ENCODE measurements at places on chromosomes 12 and 14.

- no peak for DNase-seq
Observed at GRCh38 chr12:122159882-122160281, 14.1 kb downstream of the IL31 start.

DNA sequence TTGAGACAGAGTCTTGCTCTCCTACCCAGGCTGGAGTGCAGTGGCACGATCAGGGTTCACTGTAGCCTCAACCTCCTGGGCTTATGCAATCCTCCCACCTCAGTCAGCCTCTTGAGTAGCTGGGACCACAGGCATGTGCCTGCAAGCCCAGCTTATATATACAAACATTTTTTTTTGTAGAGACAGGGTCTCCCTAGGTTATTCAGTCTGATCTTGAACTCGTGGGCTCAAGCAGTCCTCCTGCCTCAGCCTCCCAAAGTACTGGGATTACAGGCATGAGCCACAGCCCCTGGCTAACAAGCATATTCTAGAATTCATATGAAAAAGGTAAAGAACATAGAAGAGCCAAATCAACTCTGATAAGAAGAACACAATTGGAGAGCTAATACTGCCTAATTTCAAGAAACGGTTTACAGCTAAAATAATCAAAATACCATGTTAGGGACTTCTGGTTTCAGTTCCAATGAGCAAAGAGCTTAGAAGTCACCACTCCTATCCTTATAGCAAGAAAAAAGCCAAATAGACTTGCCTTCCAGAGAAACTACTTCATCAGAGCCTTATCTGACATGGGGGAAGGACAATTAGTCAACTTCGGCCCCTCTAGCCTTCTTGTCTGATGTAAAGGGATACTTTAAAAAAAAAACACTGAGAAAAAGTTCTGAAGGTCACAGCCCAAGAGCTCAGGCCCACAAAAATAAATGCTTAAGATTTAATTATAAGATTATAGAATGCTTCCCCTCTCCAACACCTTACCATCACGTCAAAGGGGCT, 37.6 kb downstream of the TMEM116 start:
- DNase-seq, result no peak

DNA sequence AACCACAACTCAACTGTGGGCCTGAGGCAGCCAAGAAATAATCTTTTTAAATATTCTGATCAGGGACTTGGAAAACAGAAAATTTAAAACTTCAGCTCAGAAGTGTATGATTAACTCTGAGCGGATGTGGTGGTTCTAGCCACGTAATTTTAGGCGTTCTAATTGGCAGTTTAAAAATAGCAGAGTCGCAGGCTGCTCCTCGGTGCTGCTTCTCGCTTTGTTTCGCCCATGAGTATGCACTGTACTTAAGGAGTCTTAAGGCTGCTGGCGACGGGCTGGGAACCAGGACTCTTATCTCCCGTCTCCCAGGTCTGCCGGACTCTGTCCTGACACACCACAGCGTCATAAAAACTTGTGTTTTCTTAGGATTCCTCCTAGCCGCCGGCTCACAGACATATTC, 113.4 kb upstream of the PELI2 start:
- DNase-seq, result no peak

- no peak for DNase-seq
Observed at GRCh38 chr14:77681196-77682157, 26.3 kb downstream of the ALKBH1 start.

- DNase-seq, result no peak
Observed at GRCh38 chr14:47746986-47747385, 71.6 kb upstream of the MDGA2 start.

DNA sequence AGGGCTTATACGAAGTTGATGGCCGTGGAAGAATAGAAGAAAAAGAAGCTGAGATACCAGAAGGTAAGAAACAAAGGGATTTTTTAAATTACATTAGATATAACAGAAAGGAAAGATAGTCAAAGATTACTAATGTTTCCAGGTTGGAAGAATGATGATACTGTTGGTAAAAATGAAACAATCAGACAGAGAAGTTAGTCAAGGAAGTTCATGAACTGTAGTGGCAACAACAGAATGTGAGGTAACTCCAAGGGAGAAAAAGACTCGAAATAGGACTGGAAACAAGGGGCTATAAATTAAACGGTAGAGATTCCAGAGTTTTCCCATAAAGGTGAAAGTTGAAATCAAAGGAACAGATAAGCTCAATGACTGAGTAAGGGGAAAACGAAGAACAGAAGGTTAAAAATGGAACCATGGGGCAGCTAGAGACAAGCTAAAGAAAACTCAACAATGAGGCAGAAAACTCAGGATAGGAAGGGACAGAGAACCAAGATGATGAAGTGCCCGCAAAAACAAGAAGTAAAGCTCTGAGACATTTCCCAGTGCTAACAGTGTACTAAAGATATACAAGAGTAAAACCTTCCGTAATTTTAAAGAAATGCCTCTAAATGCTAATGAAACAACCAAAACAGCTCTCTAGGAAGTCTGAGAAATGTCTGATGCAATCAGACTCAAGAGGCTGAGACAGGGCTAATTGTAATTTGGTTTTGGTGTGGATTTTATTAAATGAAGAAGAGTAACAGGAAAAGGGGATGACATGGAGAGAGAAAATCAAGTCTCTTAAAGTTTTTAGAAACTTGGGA, 70.0 kb downstream of the PPP2R5E start:
- DNase-seq, result no peak

- DNase-seq, result no peak
Observed at GRCh38 chr12:47832263-47832933, 12.7 kb upstream of the HDAC7 start.

Measured in islet precursor cell (in vitro differentiated cells).